Left lung (tissue), 14 donors: ENCODE measurements at places on chromosomes 2 and 18. TPM values are rescaled to one million over a fixed set of nuclear protein-coding genes. Genes with fewer than 3 reads are reported as not detected.

GALR1 gene
- total RNA-seq = not detected

POTEE gene
- total RNA-seq = 0.16 TPM

FIGN gene
- 4.9 TPM for total RNA-seq

C2orf72 gene
- total RNA-seq = 0.67 TPM

MOCOS gene
- 5.5 TPM for total RNA-seq

GAREM2 gene
- total RNA-seq = 4.5 TPM

GRCh38 chr18:24254071-24254470 is 115.2 kb downstream of the CABYR start:
- DNase-seq = no peak

DNA sequence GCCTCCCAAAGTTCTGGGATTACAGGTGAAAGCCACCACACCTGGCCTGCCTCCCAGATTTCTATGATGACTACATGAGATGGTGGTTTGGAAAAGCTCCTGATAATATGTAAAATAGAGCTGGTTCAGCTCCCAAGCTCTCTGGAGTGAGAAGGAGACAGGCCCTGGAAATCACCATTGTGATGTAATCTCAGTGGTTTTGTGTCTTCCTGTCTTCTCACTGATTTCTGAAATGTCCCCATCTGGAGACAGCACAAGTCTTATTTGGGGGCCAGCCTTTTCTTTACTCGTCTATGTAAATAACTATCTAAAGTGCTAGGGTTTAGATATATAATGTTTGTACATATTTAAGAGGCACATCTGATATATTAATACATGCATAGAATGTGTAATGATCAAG is 64.0 kb downstream of the CCNT2 start:
- no peak for DNase-seq

DNA sequence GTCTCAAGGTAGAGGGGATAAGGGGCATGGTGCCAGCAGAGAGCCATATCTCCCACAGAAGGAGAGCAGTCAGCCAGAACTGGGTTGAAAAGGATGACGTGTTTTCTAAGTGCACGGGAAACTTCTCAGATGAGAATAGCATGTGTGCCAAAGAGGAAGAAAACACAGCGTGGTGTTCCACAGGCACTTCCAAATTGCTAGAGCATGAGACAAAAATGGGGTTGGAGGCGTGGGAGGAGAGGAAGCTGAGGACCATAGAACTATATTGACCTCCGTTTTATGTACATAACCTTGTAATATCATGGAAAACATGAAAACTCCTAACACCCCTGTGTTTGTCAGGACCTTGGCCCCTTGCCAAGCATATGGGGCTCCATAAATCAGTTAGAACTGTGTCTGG is 682.7 kb upstream of the RAB6C start:
- DNase-seq = no peak

GRCh38 chr2:83006961-83007360 is 1452.1 kb downstream of the SUCLG1 start:
- no peak for DNase-seq

DNA sequence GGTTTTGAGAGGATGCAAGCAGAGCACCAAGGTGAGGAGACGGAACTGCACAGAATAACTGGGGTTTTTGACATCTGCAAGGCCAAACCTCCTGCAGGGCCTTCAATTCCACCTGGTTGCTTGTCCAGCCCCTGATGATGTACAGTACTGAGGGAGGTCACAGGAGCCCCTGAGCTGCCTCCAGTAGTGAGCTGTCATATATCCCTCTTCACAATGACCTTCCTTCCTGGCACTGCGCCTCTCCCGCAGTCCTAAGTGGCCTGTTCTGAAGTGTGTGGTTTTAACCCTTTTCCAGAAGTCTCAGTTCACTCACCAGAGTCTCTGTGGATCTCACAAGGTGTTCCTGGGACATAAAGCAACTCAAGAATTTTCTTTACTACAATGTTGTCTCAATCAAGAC is 45.3 kb downstream of the LRRTM1 start:
- DNase-seq = no peak

- DNase-seq = no peak
Observed at GRCh38 chr2:217900010-217900779, 102.6 kb downstream of the TNS1 start.

- no peak for DNase-seq
Observed at GRCh38 chr2:191931329-191931728, 84.4 kb upstream of the CAVIN2 start.

GRCh38 chr2:144357623-144358373 is 162.1 kb downstream of the ZEB2 start:
- DNase-seq = no peak

GRCh38 chr18:54173980-54174630 is 50.4 kb downstream of the MBD2 start:
- no peak for DNase-seq

- DNase-seq = no peak
Observed at GRCh38 chr2:151842830-151843690, 14.8 kb upstream of the ARL5A start.

DNA sequence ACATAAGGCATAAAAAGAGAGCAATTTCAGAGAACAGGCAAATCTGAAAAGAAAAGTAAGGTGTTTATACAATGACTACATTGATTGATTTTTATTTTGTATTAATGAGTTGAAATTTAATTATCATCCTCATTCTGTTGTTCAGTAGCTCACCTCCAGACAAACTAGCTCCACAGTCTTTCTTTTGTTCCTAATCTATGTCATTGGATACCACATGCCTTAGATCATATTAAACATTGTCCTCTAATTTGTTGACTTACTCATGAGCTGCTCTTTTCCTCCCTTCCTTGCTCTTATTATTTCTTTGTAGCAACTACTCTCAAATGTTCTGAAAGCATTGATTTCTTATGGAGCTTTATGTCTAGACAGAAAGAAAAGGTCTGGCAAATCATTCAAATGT is 185.5 kb upstream of the ZSWIM2 start:
- DNase-seq = no peak

DNA sequence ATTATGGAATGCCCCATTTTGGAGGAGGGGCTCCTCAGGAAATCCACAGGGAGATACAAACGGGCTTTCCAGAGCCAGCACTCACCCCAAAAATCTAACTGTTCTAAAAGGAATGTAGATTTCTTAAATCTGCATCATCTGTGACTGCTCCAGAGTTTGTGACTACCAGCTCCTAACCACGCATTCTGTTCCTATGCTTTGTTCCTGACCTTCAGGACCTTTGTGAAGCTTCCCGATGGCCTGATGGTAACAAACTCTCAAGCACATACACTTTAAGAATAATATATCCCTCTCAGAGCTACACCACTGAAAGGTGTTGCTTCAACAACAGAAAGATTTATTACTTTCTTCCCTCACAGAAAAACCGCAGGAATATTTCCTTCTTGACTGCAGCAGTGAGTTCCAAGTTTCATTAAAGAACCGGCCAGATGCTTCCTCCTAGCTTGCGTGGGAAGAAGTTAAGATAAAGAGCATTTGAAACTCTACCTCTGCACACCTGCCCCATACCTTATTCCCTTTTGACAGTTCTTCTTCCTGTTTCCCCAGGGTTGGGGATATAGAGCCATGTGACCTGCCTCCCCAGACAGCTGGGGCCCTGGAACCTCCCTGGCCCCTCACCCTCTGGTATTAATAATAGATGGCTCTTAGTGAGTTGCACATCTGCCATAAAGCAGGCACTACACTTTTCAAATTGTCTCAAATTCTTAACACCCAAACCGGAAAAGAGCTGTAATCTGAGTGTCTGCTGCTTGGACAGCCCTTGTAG is 40.2 kb upstream of the EML4 start:
- DNase-seq = no peak

GRCh38 chr2:142984657-142985056 is 107.2 kb downstream of the KYNU start:
- DNase-seq = no peak

DNA sequence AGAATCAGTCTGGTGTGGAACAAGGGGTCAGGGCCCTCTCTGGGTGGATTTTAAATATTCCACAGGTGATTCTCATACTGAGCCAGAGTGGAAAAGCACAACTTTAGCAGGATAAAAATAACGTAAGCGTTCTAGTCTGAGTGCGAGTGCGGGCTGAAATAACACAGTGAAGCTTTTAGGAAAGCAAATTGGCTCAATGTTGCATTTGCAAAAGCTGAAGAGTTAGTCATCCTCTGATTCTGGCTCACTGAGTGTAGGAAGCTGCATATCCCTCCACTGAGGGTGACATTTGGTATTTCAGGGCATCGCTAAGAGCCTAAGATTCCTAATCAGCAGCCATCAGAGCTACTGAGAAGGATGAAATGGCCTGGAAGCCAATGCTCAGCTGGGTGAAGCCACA is 134.7 kb downstream of the RIF1 start:
- DNase-seq = no peak

GRCh38 chr2:25842155-25842554 is 36.1 kb downstream of the ASXL2 start:
- no peak for DNase-seq

- no peak for DNase-seq
Observed at GRCh38 chr2:46490521-46491141, 11.3 kb downstream of the TMEM247 start.

DNA sequence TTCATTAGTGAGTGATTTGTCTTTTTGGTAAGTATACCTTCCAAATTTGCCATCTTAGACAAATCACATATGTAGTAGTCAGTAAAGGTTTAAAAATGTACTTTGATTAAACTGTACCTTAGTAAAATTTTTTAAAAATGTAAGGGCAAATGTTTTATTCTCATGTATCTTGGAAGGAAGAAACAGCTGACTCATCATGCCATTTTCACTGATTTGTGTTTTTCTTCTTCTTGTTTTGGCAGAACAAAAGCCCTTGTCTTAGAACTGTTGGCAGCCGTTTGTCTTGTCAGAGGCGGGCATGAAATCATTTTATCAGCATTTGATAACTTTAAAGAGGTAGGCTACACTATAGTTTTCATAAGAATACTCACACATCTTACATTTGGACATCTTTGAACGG is 136.5 kb downstream of the PRPF40A start:
- no peak for DNase-seq
